ENCODE measurements at places on chromosomes 12 and 14. TPM values are rescaled to one million over a fixed set of nuclear protein-coding genes. Genes with fewer than 3 reads are reported as not detected.

DNA sequence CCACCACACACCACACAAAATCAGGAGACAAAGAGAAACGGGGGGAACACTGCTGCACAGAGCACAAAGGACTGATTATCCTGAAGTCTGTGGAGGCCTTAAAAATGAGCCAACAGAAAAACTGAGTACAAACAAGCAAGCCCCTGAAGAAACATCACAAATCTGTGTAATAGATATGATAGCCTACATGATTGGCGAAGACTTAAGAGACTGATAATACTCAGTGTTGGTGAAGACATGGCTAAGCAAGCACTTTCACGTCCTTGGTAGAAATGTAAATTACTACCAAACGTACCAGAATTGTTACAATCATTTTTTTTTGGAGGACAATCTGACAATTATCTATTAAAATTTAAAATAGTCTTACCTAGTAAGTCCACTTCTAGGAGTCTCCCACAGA is 74.6 kb downstream of the NINJ2 start:
- no peak for DNase-seq

Gene FAM186B
- 3.8 TPM for total RNA-seq

GRCh38 chr12:124928912-124929530 is 14.6 kb upstream of the UBC start:
- no peak for DNase-seq

DNA sequence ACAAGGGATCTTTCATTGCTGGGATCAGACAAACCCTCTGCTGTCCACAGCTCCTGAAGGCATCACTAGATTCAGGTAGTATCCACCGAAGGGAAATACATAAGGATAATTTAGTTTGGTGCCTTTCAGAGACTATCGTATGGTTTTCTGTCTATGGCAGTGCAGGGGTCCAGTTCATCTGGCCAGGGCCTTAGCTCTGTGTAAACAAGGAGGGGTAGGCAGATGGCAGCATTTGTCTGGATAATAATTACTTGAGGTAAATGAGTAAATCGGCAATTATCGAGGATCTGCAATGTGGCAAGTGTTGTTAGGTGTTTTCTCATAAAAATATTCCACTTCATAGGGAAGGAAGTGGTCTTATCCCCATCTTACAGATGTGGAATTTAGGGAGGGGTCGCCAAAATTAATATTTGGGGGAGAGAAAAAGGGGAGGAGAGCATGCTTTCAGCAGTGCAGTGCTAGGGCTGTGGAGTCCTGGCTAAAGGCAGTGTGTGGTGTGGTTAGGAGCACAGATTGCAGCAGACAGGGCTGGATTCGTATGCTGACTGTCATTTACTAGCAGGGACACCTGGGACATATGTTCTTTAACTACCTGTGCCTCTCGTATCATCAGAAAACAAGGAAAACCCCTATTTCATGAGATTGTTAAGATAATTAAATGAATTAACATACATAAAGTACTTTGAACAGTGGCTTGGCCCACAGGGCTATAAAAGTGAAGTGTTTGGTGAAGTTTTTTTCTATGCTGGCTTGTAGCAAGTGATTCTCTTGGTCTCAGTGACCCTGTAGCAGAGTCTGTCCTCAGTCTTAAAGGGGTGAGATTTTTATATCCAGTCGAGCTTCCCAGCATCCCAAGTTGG is 27.1 kb downstream of the RASSF8 start:
- DNase-seq, result no peak

DNA sequence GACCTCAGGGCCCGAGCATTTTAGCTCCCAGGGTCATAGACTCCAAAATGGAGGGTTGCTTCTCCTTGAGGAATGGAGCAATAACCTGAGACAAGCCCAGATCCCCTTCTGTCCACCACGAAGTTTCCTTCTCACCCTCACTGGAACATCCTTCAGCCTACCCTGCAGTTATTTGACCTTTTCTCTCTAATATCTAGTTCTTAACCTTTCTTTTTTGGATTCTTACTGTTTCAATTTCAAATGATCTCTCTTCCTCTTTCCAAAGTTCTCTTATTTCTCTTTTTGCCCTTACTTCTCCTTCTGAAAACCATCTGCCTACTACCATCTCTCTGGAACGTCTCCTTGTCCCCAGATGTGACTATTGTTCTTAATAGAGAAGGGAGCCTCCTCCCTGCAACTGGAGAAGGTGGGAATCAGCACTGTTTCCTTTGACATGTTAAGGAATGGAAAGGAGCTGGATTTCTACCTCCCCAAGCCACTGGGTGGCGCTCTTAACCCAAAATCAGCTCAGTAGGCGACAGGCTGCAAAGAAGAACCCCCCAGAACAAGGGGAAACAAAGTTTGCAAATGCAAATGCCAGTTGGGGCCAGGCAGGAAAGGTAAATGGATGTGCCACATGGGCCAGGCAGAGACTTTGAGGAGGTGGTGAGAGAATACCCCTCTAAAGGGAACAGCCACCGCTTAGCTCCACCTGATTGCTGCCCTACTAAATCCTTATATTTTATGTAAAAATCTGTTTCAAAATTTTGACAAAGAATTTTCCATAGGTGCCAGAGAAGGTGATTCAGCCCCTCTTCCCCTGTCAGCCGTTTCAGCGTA is 22.4 kb upstream of the PDE1B start:
- DNase-seq, result peak; percentile 27

GRCh38 chr12:49683599-49684309 is 23.5 kb downstream of the FMNL3 start:
- DNase-seq, result no peak

Gene PMEL
- 0.87 TPM for total RNA-seq

DNA sequence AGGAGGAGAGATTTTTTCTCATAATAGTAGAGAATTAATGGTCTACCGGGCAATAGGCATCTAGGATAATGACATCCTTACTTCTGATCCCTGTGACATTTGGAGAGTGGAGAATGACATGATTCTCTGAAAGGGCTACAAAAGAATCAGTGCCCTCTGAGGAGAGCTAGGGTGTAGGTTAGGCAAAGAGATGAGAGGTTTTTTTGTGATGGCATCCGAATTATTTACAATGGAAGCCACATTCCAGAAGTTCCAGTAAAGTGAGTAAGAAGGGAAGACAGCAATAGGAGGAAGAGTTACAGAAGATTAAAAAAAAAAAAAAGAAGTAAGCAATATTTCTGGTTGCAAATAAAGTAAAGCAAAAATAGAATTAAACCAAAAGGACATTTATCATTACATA is 478.0 kb downstream of the RMST start:
- DNase-seq, result no peak

GRCh38 chr12:1629338-1630132 is 504 bp downstream of the WNT5B start:
- no peak for DNase-seq

- DNase-seq, result no peak
Measured at GRCh38 chr12:86735072-86735471, 478.9 kb upstream of the MGAT4C start.

Gene GCN1
- 33.7 TPM for total RNA-seq

GRCh38 chr12:59708484-59708883 is 112.7 kb downstream of the SLC16A7 start:
- no peak for DNase-seq

Data from H4 (cell line).